Stimulated activated CD4-positive, alpha-beta T cell treated with anti-CD3 and anti-CD28 coated beads, Interleukin-15, amount 100 ng/mL, for 48 hours (primary cell): ENCODE measurements at places on chromosomes 16 and 17.

GRCh38 chr17:28570716-28571360 is 486 bp downstream of the PIGS start:
- DNase-seq: no peak

DNA sequence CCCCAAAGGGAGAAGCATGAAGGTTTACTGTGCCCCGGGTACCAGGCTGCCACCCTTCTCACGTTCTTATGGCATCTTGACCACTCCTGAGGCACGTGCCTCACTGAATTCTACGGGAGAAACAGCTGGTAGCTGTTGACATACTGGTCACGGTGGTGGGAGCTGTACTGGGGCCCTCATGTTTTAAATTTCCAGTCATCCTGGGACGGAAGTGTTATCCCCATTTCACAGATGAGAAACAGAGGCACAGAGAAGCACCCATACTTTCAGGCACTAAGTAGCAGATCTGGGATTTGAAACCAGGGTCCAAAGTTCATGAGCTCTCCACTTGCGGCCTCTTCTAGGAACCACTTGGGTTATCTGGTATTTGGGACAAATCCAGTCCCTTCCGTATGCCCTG is 26.3 kb upstream of the DOC2B start:
- no peak for DNase-seq

GRCh38 chr17:4354862-4355514 is 11.5 kb downstream of the UBE2G1 start:
- DNase-seq: no peak

DNA sequence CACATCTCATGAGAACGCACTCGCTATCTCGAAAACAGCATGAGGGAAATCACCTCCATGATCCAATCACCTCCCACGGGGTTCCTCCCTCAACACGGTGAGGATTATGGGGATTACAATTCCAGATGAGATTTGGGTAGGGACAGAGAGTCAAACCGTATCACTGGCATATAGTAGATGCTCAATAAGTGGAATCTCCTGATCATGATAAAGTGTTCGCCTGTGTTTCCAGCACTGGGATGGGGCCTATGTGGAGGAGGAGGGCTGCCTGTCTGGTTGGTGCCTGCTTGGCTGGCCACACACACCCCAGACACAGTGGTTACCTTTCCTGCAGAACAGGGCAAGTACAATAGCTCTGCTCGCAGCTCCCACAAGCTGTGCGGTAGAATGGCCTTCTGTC is 6.1 kb upstream of the MGAT5B start:
- DNase-seq: no peak

DNA sequence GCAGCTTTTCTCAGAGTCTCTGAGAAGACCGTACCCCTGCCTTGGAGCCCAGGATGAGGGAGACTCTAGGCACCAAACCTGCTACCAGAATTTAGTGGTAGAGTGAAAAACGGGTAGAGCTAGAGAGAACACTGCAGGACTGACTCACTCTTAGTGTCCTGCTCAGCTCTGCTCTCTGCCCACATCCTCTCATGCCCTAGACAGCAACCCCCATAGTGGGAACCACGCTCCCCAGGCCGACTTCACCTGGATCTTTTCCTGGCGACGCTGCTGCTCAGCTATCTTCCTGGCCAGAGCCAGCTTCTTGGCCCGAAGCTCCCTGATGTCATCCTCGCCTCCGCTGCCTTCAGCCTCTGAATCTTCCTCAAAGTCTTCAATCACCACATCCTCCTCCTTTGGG is 26.7 kb downstream of the HIC1 start:
- no peak for DNase-seq
